ENCODE measurements at places on chromosomes 13 and 19. TPM values are rescaled to one million over a fixed set of nuclear protein-coding genes. Genes with fewer than 3 reads are reported as not detected.

- no peak for DNase-seq
These were observed 60.7 kb downstream of the KLF2 start for GRCh38 chr19:16385296-16385695.

- no peak for DNase-seq
These were observed at the start of gene OXGR1 for GRCh38 chr13:96994017-96994857. Gene OXGR1 (minus strand): TSS chr13:96994476. CDS start chr13:96987759, 6,717 bp downstream.

The ATP4B gene
- not detected for total RNA-seq

DNA sequence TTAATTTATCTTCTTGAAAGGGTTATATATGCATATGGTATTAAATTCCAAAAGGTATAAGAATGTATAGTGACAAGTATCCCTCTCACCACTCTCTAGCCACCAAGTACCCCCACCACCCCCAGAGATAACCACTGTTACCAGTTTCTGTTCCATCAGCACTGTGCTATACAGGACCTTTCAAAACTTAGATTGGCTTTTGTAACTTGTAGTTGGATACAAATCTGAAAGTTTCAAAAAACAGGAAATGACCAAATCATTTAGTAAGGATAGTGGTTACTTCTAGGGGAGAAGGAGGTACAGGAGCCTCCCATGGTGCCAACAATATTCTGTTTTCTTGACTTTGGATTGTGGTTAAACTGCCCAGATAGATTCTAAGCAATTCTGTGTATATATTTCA lies 56.7 kb downstream of the AKAP11 start:
- DNase-seq, result no peak

DNA sequence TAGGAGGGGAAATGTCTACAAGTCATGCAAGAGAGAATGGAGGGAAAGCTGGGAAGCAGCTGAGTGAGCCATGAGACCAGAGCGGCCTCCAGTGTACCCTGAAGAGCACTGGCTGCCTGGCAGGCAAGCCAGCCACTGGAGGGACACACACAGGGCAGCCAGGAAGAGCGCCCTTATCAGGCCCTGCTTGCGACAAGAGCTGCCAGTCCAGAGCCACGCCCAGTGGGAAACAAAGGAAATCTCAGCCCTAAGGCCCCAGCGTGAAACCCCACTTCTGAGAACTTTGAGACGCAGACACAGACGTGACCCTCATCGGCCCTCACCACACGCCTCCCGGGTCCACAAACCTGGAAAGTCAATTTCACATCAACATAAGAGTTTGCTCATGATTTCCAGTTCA lies 105.0 kb downstream of the STK24 start:
- no peak for DNase-seq

The DIRAS1 gene
- total RNA-seq, result 7.7 TPM

- DNase-seq, result no peak
These were observed 27.2 kb downstream of the TEX26 start for GRCh38 chr13:30959678-30960077.

GRCh38 chr13:27631156-27631555 lies 9.5 kb downstream of the POLR1D start:
- no peak for DNase-seq

The MYH14 gene
- not detected for total RNA-seq

DNA sequence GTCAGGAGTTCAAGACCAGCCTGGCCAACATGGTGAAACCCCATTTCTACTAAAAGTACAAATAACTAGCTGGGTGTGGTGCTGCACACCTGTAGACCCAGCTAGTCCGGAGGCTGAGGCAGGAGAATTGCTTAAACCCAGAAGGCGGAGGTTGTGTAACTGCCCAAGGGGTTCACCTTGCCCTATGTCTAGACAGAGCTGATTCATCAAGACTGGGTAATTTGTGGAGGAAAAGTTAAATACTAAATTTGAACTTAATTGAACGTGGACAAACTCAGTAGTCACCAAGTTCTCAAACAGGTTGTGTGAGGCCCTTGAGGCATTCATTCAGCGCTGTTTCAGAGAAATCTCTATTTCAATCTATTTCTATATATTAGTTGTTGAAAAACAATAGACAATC lies 13.7 kb upstream of the ZNF486 start:
- no peak for DNase-seq

DNA sequence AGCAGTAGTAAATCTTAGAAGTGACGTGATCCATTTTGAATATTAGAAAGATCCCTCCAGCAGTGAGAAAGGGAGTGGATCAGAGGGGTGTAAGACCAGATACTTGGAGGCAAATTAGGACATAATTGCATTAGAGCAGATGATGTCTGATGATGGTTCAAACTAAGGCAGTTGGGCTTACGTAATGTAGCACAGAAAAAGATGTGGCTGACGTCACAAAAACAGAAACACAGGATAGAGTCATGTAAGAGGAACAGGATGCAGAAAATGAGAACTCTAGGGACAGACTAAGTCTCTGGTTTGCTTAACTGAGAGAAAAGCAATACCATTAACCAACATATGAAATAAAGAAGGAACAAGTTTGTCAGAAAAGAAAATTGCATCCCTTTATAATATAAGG lies 392.5 kb upstream of the DACH1 start:
- DNase-seq, result no peak

DNA sequence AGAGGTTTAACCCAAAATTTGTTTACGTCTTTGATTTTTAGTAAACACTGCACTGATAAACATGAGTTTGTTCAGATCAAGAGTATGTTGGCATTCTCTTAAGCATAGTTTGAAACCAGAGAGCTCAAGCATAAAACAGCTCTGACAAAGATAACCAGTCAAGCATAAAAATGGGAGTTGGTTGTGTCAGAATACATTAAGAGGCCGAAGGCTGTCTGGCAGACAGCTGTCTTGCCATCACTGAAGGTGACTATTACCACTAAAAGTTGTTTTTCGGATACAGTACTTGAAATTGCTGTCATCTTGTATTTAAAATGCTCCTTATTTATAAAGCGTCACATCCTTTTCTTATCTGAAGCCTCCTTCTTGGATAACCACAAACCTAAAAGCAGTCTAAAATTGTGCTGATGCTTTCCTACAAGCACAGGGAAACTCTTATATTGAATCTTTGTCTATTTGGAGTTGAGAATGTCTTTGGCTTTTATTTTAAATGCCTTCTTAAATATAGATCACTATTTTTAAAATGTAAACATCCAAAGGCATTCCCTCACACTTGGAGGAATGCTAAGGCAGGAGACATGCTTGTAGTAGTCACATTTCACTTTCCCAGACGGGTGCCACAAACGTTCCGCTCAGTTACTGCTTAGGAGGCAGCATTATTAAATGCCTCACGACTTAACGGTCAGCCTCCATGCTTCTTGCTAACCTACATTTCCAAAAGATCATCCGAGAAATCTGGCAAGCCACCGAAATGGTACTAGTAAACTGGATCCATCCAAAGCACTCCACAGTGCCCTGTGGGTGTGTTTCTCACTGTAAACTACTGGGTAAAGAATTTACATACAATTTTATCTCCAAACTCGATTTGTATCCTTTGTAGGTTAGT lies 1.5 kb downstream of the SMAD9 start:
- DNase-seq, result no peak

The KIR2DL1 gene
- total RNA-seq, result not detected

DNA sequence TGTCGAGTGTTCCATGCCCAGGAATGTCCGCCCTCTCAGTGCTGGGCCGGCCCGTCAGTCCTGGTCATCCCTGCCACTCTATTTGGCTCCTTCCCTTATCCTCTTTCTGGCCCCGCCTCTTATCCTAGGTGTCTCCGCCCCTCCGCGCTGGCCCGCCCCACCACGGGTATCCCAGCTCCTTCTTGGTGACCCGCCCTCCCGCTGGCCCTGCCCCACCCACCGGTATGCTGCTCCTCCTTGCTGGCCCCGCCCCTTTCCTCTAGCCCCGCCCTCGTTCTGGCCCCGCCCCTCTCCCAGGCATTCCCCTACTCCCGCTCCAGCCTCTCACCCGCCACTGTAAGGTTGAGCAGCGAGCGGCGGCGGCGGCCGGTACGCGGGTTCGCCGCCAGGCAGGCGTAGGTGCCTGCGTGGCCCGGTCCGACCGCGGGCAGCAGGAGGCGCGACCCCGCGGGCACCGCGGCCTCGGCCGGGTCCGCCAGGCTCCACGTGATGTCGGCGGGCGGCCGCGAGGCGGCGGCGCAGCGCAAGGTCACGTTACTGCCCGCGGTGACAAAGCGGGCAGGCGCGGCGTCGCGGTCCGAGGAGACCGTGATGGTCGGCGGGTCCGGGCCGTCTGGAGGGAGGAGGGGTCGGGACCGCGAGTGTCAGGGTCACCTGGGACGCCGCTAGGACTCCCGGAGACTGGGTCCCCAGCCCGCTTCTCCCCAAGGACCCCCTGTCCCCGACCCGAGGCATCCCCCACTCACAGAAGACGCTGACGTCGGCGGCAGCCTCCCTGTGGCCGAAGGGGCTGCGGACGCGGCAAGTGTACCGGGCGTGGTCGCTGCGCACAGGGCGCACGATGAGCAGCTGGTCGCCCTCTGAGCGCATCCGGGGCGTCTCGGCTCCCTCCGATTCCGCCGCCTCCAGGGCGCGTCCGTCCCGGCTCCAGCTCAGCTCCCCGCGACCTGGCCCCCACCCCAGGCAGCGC lies 2.0 kb downstream of the VSIG10L start:
- DNase-seq, result peak; percentile 89

- no peak for DNase-seq
These were observed 132.3 kb downstream of the LIG4 start for GRCh38 chr13:108083056-108083455.

The COG6 gene
- 29.6 TPM for total RNA-seq

- no peak for DNase-seq
These were observed 1.2 kb downstream of the SAMD1 start for GRCh38 chr19:14089412-14089661.

The S1PR4 gene
- total RNA-seq, result 27.3 TPM

- DNase-seq, result no peak
These were observed 64.9 kb downstream of the GADD45B start for GRCh38 chr19:2540646-2541454.

- no peak for DNase-seq
These were observed 26.3 kb downstream of the CNFN start for GRCh38 chr19:42363614-42364346.

- no peak for DNase-seq
These were observed 106.1 kb upstream of the DOCK9 start for GRCh38 chr13:99083981-99084380.

GRCh38 chr19:48635263-48635965 lies 1.8 kb downstream of the DBP start:
- DNase-seq, result peak; percentile 80

GRCh38 chr13:38960175-38960574 lies 30.5 kb downstream of the STOML3 start:
- DNase-seq, result no peak

- no peak for DNase-seq
These were observed 13.4 kb upstream of the GJB2 start for GRCh38 chr13:20206065-20206697.

GRCh38 chr19:29936409-29936808 lies 5.6 kb upstream of the URI1 start:
- no peak for DNase-seq

DNA sequence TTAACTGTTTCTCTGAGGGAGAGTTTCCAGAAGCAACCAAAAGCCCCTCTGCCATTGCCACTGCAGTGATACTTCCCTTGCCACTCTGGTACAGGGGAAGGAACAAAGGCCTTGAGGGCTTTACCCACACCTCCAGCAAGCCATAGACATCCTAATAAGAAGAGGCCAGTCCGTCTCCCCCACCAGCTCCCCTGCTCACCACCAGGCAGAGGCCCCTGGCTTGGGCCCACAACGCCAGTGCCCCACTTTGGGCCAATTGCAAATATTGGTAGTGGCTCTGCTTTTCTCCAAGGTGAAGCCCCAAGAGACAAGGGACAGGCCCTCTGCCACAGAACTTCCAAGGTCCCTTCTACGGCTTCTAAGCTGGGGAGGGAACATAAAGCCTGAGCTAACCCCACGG lies 833.0 kb downstream of the DACH1 start:
- DNase-seq, result no peak

The PODNL1 gene
- total RNA-seq, result not detected

The CAPN12 gene
- 14.9 TPM for total RNA-seq

DNA sequence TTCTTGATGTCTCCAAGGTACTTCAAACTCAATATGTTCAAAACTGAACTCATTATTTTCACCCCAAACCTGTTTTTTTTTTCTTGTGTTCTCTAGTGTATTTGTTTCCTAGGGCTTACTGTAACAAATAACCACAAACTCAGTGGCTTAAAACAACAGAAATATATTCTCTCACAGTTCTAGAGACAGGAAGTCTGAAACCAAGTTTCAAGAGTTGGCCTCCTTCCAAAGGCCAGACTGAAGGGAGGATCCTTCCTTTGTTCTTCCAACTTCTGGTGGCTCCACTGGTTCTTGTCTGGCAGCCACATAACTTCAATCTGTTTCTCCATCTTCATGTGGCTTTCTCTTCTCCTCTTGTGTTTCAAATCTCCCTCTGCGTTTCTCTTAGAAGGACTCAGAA lies 62.0 kb upstream of the PDCD5 start:
- no peak for DNase-seq

- no peak for DNase-seq
These were observed 110.7 kb upstream of the UBL3 start for GRCh38 chr13:29961036-29961670.

The CYP4F3 gene
- not detected for total RNA-seq

- DNase-seq, result no peak
These were observed 2.1 kb downstream of the FGF9 start for GRCh38 chr13:21672796-21673538.

GRCh38 chr19:13899393-13899792 lies 6.5 kb downstream of the BRME1 start:
- no peak for DNase-seq

DNA sequence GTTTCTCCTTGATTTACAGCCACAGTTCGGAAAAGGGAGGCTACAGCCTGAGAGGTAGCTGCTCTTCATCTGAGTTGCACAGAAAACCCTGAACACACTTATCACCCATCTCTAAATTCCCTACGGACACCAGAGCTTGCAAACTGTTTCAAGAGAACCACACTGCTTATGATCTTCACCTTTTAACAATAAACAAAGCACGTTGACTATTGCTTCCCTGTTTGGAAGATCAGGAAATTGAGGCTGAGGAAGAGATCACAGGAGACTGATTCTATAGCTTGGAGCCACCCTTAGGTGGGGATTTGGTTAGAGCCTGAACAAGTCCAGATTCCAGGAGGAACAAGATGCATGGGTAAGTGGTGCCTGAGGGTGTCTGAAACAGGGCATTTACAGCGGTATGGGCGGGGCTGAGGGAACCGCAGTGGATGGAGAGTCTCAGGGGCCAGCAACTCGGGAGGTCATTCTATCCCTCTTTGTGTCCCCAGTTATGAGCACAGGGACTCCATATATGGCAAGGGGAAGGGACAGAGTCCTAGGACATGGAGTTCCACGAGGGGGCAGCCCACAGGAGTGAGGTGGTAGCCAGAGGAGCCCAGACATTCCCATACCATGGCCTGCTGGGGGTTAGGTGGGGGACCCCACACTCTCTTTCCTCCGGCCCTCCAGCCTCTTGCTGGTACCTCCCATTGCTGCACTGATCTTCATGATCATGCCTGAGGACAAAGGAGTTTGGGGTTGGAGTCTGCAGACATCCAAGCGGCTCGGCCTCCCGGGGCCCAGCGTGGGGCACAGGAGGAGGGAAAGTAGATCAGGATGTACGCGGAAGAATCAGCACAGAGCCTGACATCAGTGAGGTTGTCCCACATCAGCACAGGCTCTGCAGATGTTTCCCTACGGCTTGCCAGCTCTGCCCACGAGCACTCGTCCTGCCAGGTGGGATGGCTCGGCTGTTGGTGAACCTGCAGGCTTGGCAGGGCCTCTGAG lies 162.3 kb upstream of the ZNF536 start:
- no peak for DNase-seq

The PLA2G4C gene
- total RNA-seq, result 16.6 TPM

- DNase-seq, result no peak
These were observed 44.5 kb upstream of the GTF3A start for GRCh38 chr13:27379694-27380641.
